Left cardiac atrium (tissue), 4 donors: ENCODE measurements at places on chromosomes 3 and 15.

DNA sequence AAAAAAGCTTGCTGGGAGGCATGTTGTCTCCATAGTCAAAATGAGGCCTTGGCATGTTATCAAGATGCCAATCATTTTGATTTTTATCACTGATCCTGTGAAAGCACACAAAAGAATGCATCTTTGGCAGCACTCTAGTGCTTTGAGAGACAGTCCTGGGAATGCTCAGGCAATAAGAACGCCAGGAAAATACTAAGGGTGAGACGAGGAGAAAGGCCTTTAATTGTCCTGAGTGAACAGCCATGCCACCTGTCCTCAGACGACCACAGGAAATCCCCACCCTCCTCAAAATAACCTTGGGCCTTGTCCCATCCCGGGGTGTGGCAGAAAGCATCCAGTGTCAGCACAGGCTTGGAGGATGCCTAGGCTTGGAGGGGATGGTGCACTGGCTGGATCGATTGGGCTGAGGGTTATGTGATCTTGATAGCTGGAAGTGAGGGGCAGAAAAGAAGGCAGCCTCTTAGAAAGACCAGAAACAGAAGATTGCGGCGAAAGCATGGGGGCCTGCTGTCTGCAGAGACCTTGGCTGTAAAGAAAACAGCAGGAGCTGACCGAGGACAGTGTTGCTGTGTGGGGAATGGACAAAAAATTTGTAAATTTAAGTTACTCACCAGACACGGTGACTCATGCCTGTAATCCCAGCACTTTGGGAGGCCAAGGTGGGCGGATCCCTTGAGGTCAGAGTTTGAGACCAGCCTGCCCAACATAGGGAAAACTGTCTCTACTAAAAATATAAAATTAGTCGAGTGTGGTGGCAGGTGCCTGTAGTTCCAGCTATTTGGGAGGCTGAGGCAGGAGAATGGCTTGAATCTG is 7.3 kb downstream of the TMEM158 start:
- DNase-seq: no peak

DNA sequence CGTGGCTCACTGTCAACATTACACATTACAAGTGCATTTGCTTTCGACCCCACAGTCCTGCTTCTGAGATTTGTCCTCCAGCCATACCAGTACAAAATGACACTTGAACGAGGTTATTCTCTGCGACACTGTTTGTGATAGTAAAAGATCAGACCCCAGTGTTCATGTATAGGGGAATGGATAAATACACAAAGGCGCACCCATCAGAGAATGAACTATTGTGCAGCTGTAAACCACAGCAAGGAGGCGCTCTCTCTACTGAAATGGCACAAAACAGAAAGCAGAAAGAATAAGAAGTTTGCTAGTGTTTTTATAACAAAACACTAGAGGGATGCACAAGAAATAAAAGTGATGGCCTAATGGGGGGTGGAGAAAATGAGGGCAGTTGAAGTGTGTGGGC is 4.9 kb upstream of the CHSY1 start:
- DNase-seq: no peak

DNA sequence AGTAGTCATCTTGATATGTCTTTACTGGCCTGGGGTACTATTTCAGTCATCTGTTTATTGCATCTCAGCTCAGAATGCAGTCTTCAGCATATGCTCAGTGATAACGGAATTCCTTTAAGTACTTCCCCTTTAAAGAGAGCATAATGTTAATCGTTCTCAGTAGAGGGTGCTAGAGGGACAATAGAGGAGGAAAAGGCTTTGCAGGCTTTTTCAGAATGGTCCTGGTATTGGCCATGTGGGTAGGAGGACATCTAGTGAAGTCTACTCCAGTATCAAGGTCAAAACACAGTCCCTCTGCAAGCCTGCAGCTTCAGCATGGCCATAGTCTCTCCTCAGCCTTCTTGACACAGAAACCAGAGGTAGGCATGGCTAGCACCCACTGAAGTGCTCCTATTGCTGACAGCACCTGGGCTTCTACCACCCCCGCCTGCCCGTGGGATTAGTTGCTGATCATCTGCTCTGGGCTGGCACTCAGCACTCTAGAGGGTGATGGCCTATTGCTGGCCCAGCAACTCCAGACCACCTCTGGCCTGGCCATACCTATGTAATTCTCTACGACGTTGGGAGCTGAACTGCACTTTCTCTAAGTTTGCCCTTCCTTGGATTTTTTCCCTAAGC is 65.4 kb downstream of the KCNH8 start:
- peak; percentile 12 for DNase-seq

DNA sequence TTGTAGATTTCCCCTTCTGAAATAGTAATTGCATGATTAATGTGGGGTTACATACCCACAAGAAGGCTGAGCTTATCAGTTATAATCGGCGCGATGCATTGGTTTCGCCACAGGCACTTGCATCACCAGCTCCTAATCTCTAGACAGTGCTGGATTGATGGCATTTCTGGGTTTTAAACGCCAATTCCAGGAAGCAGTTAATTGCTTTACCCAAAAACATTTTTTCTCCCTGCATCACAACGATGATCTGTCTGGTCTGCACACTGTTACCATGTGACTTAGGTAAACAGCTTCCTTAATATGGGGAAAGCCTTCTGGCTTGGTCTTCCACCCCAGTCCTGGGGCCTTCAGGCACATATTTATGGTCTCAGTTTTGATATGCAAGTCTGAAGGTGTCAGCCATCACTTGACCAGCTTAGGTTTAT is 70.0 kb upstream of the HEG1 start:
- no peak for DNase-seq

- no peak for DNase-seq
Observed at GRCh38 chr15:99386391-99386790, 135.1 kb downstream of the LRRC28 start.
